Skin of body (tissue), 3 donors: ENCODE measurements at places on chromosomes 13 and 19. TPM values are rescaled to one million over a fixed set of nuclear protein-coding genes. Genes with fewer than 3 reads are reported as not detected.

The KLK6 gene
- 7.3 TPM for total RNA-seq

The KIR3DL2 gene
- not detected for total RNA-seq

The PABPC3 gene
- 0.10 TPM for total RNA-seq

The OR7C1 gene
- 0.20 TPM for total RNA-seq

The LILRB1 gene
- total RNA-seq, result 0.49 TPM

The SDHAF1 gene
- 11.2 TPM for total RNA-seq

The SIGLEC8 gene
- 0.59 TPM for total RNA-seq

The TTC9B gene
- not detected for total RNA-seq

The THAP8 gene
- 2.3 TPM for total RNA-seq
